Pulmonary artery endothelial cell (primary cell): ENCODE measurements at places on chromosomes 7 and 10. TPM values are rescaled to one million over a fixed set of nuclear protein-coding genes. Genes with fewer than 3 reads are reported as not detected.

Gene SLC18A3
- not detected in 2 replicates for total RNA-seq

Gene TMEM213
- total RNA-seq = not detected in 2 replicates

Gene SLC26A5
- not detected in 2 replicates for total RNA-seq

Gene TRIM73
- total RNA-seq = 0.67 and 0.73 TPM in 2 replicates

Gene SAP25
- 0.11 TPM in 1 of 2 replicates, not detected in the other for total RNA-seq

Gene PNLIPRP1
- not detected in 2 replicates for total RNA-seq

Gene INSYN2A
- not detected in 2 replicates for total RNA-seq

Gene PLPP4
- total RNA-seq = 5.2 and 16.5 TPM in 2 replicates

Gene FOXI2
- total RNA-seq = not detected in 2 replicates

Gene NEUROD6
- not detected in 2 replicates for total RNA-seq

DNA sequence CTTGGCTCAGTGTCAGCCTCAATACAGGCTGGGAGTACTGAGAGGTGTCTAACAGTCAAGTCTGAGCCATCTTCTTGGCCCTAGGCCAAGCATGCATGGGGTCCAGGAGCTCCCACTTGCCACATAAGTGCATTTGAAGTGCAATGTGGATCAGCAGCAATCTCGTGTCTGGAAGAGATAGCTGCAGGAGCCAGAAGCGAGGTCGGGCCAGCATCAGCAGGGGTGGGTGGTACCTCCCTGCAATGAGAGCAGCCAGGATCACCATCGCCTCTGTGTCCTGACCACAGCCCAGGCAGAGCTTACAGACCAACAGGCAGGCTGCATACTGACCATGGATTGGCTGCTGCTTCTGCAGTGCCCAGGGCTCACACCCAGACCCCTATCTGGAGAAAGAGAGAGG, 83.0 kb upstream of the CXCL12 start:
- DNase-seq = no peak

DNA sequence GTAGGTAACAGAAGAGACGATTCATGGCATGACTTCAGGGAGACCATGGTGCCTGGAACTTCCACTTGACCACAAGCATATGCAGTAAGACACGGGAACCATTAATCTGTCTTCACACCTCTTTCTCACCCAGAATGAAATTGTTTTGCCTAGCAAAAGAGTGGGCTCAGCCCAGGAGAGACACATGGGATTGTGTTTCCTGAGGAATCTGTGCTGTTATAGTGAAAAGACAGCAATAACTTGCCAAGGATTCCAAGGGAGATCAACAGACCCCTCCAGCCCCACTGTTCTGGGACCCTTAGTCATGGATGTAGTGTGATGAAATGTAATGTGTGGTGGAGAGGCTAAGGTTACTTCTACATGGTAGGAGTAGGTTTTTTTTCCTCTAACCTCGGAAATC, 192.5 kb upstream of the NPVF start:
- DNase-seq = no peak

GRCh38 chr7:135193615-135194081, 17.7 kb downstream of the WDR91 start:
- DNase-seq = no peak

GRCh38 chr7:22094413-22095342, 149.0 kb upstream of the CDCA7L start:
- no peak for DNase-seq

GRCh38 chr7:121336579-121336978, 7.8 kb downstream of the WNT16 start:
- DNase-seq = no peak

DNA sequence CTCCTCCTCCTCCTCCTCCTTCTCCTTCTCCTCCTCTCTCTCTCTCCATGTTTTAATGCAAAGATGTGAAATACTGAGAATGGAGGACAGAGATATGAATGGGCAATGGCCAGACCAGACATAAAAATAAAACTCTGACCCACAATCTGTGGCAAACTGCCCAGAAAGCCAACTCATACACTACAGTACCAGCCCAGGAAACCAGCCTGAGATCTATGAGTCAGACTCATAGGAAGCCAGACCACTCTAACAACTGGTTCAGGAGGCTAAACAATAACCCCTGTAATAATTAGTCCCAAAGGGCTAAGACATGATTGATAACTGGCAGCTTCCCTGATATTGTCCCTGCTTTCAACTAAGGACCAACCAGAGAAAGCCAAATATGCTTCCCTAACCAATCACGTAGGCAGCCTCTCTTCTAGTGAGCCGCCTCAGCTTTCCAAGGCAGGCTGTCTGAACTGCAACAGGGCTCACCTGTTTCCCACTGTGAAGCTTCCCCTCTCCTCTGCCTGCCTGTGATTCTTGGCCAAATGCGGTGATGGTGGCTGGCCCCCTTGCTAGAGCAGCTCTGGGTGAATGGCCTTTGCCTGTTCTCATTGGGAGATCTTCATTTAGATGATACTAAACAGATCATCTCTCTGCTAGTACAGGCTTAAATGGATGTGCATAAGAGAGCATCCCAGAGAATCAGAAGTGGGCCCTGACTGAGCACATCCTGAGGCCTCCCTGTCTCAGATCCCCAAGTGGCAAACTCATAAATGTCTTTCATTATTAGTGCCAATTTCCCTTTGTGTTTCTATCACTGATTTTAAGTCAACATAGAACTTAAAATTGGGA, 817.6 kb downstream of the TNS3 start:
- DNase-seq = peak; percentile 96

DNA sequence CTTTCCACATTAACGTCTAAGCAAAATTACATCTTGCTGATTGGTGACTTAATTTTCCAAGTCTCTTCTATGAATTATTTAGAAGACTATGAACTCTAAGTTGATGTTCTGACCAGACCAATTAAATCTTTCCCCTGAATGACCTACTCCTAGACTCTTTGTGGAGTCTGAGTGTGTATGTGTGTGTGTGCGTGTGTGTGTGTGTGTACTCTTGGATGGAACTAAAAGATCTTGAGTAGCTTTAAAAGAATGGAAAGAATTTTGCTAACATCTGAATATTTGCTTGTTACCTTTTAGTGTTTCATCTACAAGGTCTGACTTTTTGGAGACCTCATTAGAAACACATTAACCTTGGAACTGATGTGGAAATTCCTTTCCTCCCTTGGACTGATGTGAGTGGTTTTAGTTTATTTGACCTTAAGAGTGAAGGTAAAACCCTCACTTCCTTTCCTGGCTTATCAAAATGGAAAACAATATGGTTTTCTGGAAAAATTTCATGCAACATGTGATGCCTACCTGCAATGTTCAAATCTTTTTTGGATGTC, 257.1 kb downstream of the GATA3 start:
- DNase-seq = no peak

DNA sequence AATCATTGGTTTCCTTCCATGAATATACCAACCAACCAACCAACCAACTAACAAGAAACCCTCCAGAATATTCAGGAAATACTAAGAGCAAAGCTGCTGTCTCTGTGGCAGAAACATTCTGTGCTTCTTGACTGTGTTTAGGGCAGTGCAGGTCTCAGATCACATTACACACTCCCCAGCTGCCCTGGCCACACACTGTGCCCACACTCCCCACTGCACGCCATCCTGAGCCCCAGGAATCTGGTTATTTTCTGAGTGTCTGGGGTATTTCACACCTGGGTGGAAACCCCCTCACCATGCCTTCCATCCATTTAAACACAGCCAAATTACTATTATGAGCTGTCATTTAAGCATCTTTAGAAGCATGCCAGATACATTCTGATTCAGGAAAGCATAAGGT, 183.7 kb upstream of the ANK3 start:
- no peak for DNase-seq

GRCh38 chr7:107615910-107616680, 36.0 kb downstream of the BCAP29 start:
- DNase-seq = no peak

GRCh38 chr10:123855008-123855684, 36.5 kb downstream of the CPXM2 start:
- no peak for DNase-seq

GRCh38 chr7:100640517-100641440, 573 bp downstream of the TFR2 start:
- no peak for DNase-seq

- no peak for DNase-seq
Observed at GRCh38 chr7:129078455-129078854, 23.5 kb upstream of the TNPO3 start.

DNA sequence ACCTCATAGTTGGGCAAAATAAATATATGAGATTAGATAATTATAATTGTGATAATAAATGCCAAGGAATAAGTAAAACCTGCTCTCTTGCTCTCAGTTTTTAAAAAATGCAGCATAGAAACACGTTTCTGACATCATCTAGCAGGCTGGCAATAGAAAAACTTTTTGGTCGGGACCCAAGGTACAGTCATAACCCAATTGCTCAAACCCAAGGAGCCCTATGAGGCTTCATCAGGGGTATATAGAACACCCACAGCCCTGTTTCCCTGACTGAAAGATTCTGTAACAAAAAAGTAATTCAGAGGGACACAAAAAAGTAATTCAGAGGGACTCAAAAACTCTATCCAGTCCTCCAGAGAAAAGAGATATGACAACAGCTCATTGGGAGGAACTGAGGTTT, 3.8 kb downstream of the PDE1C start:
- DNase-seq = no peak

DNA sequence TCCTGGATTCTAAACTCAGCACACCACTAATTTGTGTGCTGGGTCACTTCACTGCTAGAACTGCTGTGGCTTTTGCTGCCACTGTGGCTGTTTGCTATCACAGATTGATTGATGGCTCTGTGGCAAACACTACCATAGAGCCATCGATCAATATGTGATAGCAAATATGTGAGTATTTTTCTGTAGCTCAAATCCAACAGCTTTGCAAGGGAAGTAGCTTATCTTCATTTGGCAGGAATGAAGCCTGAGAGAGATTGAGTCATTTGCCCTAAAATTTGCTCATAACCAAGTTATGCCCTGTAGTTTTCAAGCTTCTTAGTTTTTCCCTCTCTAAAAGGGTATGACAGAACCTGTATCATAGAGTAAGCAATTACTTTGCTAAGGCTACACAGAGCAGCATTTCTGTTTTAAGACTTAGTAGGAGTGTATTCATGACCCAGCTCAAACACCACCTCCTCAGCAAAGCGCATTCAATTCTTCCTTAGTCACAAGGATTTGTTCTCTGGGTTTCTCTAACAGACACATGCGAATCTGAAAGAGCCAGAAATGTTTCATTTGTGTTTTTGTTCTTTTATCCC, 43.1 kb downstream of the MINPP1 start:
- no peak for DNase-seq
